Hematopoietic multipotent progenitor cell (in vitro differentiated cells): ENCODE measurements at places on chromosomes 5 and 9. TPM values are rescaled to one million over a fixed set of nuclear protein-coding genes. Genes with fewer than 3 reads are reported as not detected.

Gene ANGPTL2
- total RNA-seq: under 0.01 TPM

Gene NMUR2
- total RNA-seq: not detected

Gene PCYOX1L
- total RNA-seq: 31.2 TPM

Gene GADD45G
- 7.3 TPM for total RNA-seq

Gene LAMC3
- total RNA-seq: under 0.01 TPM

Gene PCDHB2
- 0.27 TPM for total RNA-seq

Gene VCAN
- total RNA-seq: 5.4 TPM

Gene CERCAM
- 29.1 TPM for total RNA-seq

Gene SH3TC2
- total RNA-seq: 2.2 TPM

Gene RECK
- total RNA-seq: 3.8 TPM

Gene ARID3C
- total RNA-seq: not detected

Gene PCDHB13
- total RNA-seq: under 0.01 TPM

Gene CYLC2
- not detected for total RNA-seq
